ENCODE measurements at places on chromosomes 3 and 15. TPM values are rescaled to one million over a fixed set of nuclear protein-coding genes. Genes with fewer than 3 reads are reported as not detected.

DNA sequence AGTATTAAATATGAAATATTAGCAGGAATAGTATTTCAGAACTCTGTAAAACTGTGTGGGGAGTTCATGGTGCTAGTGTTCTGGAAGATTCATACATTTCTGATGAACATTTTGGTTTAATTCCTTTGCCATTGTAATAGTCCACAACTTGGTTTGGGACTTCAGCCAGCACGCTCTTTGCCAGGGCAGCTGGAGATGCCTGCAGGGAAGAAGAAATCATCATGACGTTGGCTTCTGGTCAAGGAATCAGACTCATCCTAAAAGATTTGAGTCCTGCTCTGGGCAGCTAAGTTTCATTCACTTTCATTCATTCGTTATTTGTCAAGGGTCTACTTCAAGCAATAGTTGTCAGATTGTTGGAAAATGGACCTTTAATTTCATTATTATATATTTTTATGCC lies 32.4 kb upstream of the MRPL3 start:
- no peak for DNase-seq

GRIP2 gene
- 29.3 TPM for polyA plus RNA-seq

CSTA gene
- 0.25 TPM for polyA plus RNA-seq

- DNase-seq = no peak
These were observed 21.7 kb downstream of the THSD4 start for GRCh38 chr15:71136793-71137518.

DNA sequence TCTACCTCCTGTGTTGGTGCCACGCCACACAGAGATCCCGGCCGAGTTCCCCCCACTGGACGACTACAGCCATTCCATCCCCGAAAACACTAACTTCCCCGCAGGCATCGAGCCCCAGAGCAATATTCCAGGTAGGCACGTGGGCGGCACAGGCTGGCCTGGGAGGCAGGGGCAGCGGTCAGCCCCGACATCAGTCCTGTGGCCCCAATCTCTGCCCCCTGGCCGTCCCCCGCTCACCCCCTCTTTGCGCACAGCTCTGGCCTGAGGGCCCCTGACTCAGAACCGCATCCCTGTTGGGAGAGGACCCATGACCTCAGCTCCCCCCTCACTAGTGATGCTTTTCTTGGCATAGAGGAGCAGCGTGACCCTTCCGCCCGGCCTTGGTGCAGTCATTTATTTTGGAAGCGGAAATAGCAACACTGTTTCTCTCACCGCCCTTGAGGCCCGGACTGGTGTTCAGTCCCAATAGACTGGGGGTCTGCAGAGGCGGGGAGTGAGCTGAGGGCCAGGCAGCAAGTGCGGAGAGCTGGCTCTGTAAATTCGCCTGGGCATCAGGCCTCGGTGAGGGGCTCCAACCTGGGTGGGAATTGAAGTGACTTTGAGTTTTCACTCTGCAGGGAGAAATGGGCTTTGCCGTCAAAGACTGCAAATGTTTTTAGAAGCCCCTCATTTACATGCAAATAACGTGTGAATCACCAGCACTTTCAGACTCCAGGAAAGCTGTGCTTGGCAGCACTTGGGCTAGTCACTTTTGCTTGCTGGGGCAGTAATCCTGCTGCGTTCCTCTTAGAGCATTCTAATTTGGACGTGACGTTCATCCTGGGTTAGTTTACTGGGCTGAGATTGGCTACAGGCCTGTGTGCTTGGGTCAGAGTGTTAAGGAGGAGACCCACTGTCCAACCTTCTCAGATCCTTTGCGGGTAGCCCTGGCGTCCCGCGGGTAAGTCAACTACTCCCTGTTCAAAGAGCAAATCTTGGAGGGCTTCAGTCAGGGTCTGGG lies 88.9 kb downstream of the AAGAB start:
- no peak for DNase-seq

- no peak for DNase-seq
These were observed 63.6 kb downstream of the ZNF621 start for GRCh38 chr3:40588406-40588805.

SNX22 gene
- polyA plus RNA-seq = 1.1 TPM

DNA sequence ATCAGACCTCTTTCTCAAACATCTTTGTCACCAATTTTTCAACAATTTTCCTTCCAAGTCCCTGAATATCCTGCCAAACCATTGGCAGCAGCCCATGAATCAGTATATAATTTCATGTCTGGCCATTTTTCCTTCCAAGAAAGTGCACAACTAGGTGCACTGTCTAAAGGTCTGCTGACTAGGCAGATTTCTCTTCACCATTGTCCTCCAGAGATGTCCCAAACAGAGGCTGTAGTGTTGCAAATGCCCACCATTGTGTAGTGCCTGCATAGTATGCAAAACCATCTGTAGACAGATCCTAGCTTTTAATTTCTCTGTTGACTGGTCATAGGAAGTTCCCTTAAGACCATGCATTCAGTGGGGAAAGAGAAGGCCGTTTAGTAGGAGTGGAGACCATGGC lies 25.0 kb upstream of the GOLGA6L2 start:
- DNase-seq = no peak

GRCh38 chr3:51708216-51708845 lies 1.5 kb downstream of the GRM2 start:
- DNase-seq = no peak

DNA sequence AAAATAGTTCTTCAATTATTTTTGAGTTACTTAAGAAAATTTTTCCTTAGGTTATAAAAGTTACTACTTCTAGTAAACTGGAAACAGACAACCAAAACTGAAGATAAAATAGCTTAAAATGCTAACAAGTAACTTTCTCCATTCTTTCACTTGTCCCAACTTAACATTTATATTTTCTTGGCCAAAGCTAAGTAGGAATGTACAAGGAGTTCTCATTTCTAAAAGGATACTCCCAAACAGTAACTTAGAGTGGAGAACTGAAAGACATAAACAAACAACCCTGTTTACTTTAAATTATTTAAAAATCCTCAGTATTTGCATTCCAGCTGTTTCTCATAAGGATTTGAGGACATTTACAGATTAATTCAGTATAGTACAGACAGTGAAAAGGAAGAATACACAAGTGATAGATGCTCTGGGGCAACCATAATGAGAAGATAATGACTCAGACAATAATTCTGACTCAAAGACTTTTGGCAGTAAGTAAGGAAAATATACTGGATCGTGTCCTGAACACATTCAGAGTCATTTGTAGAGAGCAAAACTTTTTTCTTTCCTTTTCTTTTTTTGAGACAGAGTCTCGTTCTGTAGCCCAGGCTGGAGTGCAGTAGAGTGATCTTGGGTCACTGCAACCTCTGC lies 29.2 kb upstream of the ANXA2 start:
- DNase-seq = peak; percentile 81

TTC23 gene
- 19.3 TPM for polyA plus RNA-seq

GRCh38 chr3:134028486-134029255 lies 1.1 kb downstream of the SLCO2A1 start:
- DNase-seq = no peak

DNA sequence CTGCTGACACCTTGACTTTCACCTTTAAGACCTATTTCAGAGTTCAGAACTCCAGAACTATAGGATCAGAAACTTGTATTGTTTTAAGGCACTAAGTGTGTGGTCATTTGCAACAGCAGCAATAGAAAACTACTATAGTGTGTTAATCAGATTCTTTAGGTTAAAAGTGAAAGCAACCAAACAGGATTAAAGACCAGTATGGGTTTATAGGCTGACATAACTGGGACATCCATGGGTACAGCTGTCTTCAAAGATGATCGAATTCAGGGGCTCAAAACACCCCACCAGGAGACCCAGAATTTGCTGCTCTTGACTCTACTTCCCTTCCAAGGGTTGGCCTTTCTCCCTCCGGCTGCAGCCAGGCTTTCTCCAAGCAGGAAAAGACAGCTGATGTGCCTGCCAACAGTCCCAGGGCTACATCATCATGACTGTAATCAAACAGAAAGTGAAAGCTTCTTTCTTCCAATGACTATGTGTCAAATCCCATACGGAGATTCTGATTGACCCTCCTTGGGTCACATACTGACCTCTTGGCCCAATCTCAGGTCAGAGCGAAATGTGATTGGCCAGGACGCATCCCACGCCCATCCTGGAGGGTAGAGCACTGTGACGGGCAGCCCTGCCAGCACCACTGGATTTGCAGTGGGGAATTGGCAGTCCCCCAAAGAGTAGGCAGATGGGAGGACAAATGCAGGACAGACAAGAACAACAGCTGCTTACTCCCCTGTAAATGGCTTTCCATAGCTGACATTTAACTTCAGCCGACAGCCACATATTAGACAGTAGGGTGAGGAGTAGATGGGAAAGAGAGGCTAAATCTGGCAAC lies 51.4 kb upstream of the RNF7 start:
- DNase-seq = no peak

DNA sequence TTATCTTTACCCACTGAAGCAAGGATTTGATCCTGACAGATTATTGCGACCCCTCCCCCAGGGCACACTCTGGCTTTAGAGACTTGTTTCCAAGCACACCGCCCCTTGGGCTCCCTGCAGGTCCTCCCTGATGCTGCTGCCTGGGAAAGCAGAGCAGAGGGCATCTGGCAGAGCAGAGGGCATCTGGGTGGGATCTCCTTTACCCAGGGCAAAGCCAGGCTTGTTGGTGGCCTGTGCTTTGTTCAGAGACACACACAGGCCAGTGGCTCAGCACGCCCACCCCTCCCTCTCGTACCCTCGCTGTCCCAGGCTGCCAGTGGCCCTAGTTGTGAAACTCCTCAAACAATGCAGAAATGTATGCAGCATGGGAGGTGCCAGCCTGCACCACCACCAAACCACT lies 4.8 kb downstream of the KLF13 start:
- no peak for DNase-seq

PLAAT1 gene
- 24.4 TPM for polyA plus RNA-seq

GOLGA6L10 gene
- 2.8 TPM for polyA plus RNA-seq

- no peak for DNase-seq
These were observed 485.5 kb upstream of the SUCLG2 start for GRCh38 chr3:68139897-68140296.

- no peak for DNase-seq
These were observed 235.4 kb downstream of the XXYLT1 start for GRCh38 chr3:195035345-195036202.

ACP3 gene
- polyA plus RNA-seq = 0.65 TPM

GRCh38 chr3:71110385-71111222 lies 472.9 kb downstream of the FOXP1 start:
- no peak for DNase-seq

PIERCE2 gene
- 1.1 TPM for polyA plus RNA-seq

HACD3 gene
- polyA plus RNA-seq = 38.4 TPM

CLDN18 gene
- polyA plus RNA-seq = 0.39 TPM

DNA sequence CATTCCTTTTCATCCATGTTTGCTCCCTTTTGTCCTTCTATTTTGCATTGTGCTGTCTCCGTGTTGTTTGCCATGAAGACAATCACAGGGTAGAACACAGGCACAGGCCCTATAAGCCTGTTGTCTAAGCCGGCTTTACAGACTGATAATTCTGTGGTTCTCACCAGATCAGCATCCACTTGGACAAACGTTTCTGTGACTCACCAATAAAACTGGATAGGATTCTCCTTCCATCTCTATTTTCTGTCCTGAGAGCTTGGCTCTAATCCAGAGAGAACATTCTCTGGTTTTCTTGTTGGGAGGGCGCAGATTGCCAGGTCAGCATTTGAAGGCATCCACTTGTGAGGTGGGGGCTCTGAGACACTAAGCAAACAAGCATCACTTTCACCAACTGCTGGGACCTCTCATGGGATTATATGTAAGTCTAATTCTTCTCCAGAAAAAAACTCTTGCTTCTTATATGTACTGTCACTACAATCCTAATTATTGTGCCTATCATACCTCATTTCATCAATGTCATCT lies 101.6 kb downstream of the ERC2 start:
- no peak for DNase-seq

SH2D7 gene
- polyA plus RNA-seq = 0.09 TPM

AGTR1 gene
- polyA plus RNA-seq = 26.2 TPM

DNA sequence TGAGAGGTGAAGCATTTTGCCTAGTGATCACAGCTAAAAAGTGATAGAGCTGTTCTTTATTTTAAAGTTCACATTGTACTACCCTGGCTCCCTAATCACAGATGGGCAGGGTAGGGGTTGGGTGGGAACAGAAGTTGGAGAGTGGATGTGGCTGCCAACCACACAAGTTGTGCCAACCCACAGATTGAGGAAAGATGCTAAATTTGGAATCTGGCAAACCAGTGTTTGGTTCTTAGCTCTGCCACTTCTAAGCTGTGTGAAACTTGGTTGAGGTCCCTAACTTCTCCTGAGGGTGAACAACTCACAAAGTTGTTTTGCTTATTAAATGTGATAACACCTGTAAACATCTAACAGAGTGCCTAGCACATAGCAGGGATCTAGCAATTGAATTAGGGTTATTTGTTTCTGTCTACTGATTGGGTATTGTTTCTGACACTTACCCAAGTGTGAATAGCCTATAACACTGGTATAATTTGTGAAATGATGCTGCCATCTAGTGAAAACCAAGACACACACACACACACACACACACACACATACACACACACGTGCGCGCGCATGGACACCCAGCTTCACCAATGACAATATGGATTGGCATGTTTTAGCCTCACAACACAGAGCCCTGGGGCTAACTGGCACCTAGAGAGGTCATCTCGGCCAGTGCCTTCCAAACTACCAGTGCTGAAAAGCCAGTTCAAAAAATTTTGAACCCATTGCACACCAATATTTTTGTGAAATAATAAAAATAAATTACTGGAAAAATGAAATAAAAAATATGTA lies 25.3 kb downstream of the ADGRG7 start:
- DNase-seq = no peak

All from forelimb muscle (tissue), 1 donor.